ENCODE measurements at places on chromosomes 5 and 9. TPM values are rescaled to one million over a fixed set of nuclear protein-coding genes. Genes with fewer than 3 reads are reported as not detected.

The B4GALT1 gene
- 113 TPM for total RNA-seq

The SLC34A1 gene
- not detected for total RNA-seq

The IFNE gene
- 9.5 TPM for total RNA-seq

The C5 gene
- total RNA-seq = 0.87 TPM

The FAM163B gene
- total RNA-seq = not detected

The SPOCK1 gene
- total RNA-seq = 224 TPM

The SOHLH1 gene
- total RNA-seq = not detected

The NR5A1 gene
- not detected for total RNA-seq

The PCDHGB6 gene
- total RNA-seq = 2.3 TPM

The SARDH gene
- total RNA-seq = 5.4 TPM

The CLTB gene
- total RNA-seq = 77.4 TPM
